Stimulated activated CD8-positive, alpha-beta memory T cell treated with anti-CD3 and anti-CD28 coated beads, Interleukin-4, amount 100 ng/mL, for 4 hours (primary cell): ENCODE measurements at places on chromosomes 11 and 22.

- DNase-seq, result no peak
Measured at GRCh38 chr11:94201004-94201465, 72.4 kb downstream of the PANX1 start.

- no peak for DNase-seq
Measured at GRCh38 chr11:44758983-44759382, 32.2 kb downstream of the TSPAN18 start.

GRCh38 chr11:69413015-69413801 lies 68.3 kb upstream of the LINC01488 start:
- no peak for DNase-seq

GRCh38 chr22:36385491-36386350 lies 2.0 kb downstream of the MYH9 start:
- peak; percentile 61 for DNase-seq

GRCh38 chr11:67368621-67369020 lies 4.8 kb downstream of the CLCF1 start:
- no peak for DNase-seq
